ENCODE measurements at places on chromosomes 7 and 10.

GRCh38 chr10:43430926-43431663 lies 5.8 kb upstream of the ZNF487 start:
- DNase-seq = no peak

GRCh38 chr10:26048756-26049155 lies 114.7 kb downstream of the MYO3A start:
- DNase-seq = no peak

DNA sequence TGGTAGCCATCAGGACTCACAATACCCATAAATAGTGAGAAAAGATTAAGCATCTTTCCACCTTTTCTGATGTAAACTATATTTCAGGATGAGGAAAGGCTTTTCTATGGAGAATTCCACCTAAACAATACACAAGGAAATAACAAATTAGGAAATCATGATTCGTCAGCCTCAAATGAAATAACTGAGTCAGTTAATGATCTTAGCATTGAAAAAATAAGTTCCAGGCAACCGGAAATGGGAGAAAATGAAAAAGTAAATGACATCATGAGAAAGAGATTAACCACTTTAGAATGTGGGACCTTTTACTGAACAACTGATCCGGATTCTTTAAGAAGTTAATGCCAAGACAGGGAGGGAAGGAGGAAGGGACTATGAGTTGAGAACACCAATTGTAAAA lies 742.3 kb downstream of the TNS3 start:
- no peak for DNase-seq

GRCh38 chr10:79403441-79404230 lies 41.8 kb downstream of the ZCCHC24 start:
- no peak for DNase-seq

GRCh38 chr7:40506158-40506557 lies 371.4 kb downstream of the SUGCT start:
- DNase-seq = no peak

DNA sequence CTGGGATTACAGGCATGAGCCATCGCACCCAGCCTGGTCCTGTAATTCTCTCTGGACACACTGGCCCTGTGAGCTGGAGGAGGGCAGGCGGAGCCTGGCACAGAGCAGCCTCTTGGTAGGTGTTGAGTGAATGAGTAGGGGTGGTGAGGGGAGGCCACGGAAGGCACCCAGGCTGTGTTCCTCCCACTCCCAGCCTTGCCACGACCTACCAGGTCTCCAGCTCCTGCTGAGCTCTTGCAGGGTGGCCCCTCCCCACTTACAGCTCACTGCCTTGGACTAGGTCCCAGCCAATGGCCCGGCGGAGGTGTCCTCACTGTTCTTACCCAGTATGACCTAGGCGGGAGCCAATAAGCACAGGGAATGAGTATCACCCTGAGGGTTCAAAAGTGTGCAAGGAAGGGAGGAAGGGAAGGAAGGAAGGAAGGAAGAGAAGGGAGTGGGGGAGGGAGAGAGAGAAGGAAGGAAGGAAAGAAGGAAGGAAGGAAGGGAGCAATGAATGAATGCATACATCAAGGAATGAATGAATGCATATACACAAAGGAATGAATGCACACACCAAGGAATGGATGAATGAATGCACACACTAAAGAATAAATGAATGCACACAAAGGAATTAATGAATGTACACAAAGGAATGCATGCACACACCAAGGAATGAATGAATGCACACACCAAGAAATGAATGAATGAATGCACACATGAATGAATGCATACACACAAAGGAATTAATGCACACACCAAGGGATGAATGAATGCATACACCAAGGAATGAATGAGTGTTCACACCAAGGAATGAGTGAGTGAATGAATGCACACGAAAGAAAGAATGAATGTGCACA lies 45.5 kb downstream of the GTF2IRD1 start:
- DNase-seq = no peak
